ENCODE measurements at places on chromosomes 4 and X.

DNA sequence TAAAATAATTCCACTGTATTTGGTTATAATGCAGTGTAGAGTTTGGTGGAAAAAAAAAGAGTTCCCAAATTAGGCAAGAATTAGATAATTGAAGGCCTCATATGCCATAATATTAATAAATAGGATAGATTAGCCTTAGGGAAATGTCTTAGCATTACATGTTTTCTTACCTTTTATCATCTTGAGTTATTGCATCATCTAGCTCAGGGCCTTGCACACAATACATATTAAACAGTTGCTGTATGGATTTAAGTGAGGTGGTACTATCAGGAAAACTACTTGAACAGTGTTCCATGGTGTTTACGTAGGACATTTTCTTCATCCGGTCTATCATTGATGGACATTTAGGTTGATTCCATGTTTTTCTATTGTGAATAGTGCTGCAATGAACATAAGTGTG, 419.4 kb downstream of the EPHA5 start:
- DNase-seq: no peak

DNA sequence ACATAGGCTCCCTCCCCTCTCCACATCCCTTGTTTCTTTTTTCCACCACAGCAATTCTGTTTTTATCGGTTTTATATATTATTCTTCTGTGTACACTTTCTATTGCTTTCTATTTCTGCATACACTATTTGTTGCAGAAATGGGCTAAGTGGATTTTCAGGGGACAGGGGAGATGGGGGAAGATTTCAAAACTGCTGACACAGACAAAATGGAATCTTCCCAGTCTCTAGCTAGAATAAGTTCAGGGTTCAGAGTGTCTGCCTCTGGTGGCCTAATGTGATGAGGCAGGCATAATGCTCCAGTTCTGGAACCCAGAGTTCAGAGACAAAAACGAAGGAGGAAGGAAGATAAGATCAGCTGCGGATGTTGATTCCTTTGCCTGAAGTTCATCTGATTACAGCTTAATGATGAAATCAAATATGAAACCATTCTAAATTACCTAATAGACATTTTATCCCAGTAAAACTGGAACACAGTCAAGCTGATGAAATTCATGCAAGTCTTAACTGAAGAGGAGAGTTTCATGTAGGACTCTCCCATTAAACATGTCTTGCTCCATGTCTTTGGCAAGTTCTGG, 447.1 kb downstream of the AFF2 start:
- DNase-seq: no peak

- DNase-seq: no peak
Observed at GRCh38 chr4:77917601-77918000, 55.0 kb downstream of the MRPL1 start.

- DNase-seq: no peak
Observed at GRCh38 chrX:10177601-10178000, 20.8 kb downstream of the CLCN4 start.

DNA sequence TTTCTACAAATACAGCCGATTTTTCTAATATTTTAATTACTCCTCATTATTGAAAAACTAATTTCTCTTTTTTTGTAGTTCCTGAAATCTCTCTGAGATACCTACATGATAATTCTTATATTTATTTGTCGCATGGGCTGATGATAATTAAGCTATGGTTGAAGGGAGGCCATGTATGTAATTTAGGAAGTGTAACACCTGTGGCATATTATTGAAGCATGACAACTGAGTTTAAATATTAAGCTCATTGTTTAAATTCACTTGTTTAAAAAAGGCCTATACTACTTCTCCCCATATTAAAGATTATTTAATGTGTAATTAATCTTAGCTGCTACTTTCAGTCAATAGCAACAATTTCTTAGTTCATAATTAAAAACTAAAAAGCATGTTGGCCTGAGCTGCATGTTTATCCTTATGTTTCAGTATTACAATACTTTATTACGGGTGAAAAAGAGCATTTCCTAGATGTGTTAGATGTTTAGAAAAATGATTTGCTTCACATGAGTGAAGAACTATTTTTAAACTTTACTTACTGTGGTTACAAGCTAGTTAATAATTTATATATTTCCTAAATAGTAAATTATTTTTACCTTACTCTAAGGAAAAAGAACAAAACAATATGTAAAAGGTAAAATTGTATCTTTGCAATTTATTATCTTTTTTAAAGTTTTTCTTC, 122.4 kb downstream of the RAP1GDS1 start:
- DNase-seq: no peak

- no peak for DNase-seq
Observed at GRCh38 chr4:141058591-141059512, 74.4 kb downstream of the RNF150 start.

GRCh38 chr4:150216726-150217125, 138.5 kb downstream of the DCLK2 start:
- no peak for DNase-seq

DNA sequence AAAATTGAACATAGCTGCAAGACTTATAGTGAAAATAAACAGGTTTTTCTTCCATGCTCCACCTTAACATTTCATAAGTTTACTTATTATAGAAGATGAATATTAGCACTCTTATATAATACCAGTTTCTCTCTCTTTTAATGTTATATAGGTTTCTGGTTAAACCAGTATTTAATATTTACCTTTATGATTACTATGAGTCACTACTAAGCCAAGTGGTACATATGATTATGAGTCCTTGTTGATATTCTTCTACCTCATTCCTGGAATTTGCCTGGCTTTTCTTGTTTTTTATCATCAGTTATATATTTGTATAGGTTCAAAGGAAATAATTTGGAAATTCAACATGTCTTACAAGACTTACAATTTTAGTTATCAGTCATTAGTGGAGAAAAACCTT, 89.9 kb upstream of the MAOA start:
- no peak for DNase-seq

DNA sequence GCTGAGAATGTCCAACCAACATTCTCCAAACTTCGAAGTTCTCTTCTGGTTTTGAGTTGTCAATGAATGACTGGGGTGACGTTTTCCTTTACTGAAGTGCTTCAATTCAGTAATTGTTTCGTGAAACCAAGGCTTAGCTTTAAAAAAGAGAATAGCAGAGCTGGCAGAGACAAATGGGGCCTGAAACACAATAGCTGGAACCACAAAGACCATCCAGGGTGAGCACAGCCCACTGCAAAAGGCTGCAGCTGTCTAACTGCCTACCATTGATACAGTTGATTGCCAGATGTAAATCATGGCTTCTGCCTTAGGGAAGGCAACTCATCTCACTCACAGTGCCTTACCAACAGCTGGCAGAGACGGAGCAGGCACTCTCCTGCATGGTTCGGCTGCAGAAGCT, 78.7 kb upstream of the ZNF518B start:
- no peak for DNase-seq

DNA sequence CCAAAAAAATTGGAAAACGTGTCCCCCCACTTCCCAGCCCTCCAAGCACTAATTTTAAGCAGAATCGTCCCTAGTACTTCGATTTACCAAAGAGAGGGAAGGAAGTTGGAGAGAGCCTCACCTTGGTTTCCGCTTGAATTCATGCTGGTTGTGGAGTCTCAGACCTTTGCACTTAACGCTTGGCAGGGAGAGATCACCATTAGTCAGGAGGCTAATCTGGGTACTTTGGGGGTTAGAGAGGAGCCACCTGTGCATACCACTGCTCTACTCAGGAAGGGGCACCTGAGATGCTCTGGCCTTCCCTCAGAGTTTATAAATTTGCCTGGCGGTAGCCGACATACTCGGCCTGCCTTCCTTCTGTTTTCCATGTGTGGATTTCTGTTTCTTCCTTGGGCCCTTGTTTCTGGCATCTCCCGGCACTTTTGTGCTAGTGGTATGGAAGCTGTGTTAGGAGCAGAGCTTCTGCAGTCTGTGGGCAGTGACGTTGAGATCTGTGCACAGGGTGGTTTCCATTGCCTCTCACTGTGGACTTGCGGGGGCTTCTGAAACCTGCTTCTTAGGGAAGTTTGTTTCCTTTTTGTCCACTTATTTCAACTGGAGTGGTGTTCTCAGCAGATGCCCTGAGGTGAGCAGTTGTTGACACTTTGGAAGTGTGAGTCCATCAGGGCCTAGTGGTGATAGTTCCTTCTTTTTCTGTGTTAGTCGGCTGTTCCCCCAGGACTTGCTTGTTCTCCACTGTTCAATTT, 104.2 kb downstream of the TMEM131L start:
- DNase-seq: no peak

DNA sequence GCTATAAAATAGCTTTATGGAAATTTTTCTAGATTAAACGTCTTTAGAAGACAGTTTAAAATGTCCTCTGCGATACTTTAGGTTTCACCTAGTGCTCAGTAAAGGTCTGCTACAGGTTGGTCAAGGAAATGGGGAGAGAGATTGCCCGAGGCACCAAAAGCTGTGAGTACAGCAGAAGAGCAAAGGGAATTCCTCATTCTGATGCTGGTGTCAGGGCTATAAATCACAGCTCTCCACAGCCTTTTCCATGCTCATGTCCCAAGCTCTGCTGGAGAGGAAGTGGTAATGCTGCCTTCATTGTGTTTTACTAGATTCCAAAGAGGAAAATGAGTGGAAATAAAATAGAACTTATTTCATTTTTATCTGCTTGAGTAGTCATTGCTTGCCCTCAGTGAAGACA, 2060.4 kb downstream of the ARAP2 start:
- no peak for DNase-seq

DNA sequence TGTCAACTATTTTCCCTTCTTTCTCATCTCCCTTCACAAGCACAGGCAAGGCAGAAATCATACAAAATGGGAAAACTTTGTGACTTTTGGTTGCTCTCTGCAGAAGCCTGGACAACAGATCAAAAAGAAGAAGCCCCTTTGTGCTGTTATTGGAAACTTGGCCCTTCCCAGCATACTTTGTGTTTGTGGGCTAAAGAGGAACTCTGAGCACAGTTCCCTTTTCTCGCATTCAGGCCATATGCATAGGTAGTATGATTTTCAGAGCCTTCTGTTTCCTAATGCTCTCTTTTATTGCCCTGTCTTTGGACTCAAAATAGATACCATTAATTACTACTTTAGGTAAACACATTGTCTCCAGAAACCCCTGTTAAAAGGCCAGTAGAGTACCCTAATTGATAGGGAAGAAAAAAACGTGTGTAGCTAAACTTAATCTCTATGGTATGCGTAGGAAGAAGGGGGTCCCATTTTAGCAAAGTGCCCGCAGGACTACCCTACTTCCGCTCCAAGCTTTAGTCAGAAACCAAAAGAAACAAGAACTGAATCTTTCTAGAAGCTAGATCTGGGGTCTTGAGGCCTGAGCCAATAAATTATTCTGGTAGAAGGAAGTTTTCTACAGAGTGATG, 26.6 kb downstream of the VSIG4 start:
- no peak for DNase-seq

DNA sequence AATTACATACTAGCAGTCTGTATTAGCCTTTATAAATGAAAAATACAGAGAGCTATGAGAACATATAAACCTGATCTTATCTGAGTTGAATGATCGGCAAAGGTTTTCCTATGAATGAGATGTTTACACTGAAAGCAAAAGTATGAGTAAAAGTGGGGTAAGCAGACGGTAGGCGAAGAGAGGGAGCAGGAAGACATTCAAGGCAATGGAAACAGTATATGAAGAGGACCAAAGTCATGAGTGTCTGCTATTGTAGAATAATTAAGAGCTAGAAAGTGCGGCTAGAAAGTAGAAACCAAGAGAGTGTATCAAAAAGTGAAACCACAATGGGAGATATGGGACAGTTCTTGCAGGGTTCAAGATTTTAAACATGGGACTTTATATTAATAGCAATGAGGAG, 67.0 kb upstream of the TMLHE start:
- no peak for DNase-seq

DNA sequence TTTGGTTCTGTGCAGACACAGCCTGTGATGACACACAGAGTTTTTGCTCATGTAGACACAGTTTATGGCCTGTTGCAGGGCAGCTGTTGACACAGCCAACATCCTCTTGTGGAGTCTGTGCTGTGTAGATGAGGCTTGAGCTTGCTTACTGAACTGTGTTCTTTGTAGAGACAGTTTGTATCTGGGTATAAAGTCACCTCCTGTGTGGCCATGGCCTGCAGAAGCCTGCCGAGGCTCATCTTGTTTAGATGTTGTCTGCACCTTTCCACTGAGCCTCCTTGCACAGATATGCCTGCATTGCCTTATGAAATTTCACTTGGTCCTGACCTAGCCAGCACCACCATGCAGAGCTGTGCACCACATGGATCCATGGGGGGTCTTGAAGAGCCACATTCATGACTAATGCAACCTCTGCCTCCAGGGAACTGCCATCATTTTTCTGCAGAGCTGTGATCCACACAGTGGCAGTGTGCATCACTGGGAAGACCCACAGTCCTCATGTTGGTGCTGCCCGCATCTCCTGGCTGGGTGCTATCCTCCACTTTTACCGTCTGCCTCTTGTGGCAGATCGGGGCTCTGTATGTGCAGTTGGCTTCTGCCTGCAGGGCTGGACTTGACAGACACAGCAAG, 198.0 kb upstream of the MAMLD1 start:
- DNase-seq: no peak

GRCh38 chr4:22482250-22483127, 33.4 kb downstream of the ADGRA3 start:
- no peak for DNase-seq

GRCh38 chrX:43016021-43016420, 238.1 kb upstream of the PPP1R2C start:
- DNase-seq: no peak

DNA sequence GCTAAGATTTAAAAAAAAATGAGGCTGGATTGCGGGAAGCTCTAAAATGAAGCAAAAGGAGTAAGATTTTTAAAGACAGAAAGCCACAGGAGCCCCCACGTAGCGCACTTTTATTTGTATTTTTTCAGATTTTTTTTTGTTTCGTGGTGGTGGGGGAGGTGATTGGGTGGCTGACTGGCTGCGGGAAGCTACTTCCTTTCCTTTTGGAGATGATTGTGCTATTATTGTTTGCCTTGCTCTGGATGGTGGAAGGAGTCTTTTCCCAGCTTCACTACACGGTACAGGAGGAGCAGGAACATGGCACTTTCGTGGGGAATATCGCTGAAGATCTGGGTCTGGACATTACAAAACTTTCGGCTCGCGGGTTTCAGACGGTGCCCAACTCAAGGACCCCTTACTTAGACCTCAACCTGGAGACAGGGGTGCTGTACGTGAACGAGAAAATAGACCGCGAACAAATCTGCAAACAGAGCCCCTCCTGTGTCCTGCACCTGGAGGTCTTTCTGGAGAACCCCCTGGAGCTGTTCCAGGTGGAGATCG, 908 bp downstream of the PCDH10 start:
- DNase-seq: no peak

DNA sequence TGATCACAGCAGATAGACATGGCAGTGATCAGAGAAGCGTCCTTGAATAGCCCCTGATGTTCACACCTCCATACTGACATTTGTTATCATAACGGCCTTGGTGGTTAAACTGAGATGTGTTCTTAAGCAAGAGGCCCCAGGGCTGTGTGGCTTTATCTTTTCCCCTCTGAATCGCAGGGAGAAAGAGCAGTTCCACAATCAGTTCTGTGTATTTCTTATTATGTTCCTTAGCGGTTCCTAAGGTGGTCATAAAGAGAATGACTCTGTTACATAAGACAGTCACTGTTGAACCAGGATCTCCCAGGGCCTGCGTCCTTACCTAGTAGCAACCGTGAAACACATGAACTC, 52.8 kb upstream of the CBR4 start:
- no peak for DNase-seq
